ENCODE measurements at places on chromosomes 1 and 21.

DNA sequence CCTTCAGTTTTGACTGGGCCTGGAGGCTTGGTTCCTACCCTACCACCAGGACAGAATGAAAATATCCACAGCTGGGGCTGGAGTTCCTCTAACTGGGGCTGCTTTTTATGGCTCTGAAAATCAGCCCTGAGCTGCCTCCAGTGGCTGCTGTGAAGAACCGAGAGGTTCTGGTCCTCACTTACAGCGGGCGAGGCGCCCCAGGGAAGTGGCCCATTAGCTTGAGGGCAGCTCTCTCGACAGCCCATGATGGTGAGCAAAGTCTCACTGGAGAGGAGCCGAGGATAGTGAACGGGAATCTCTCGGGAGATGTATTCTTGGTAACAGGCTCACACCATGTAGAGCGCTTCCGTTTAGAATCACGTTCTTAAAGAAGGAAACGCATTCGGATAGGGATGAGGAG, 459.7 kb downstream of the KIF26B start:
- DNase-seq = no peak

- no peak for DNase-seq
Observed at GRCh38 chr1:245942856-245943255, 564.2 kb downstream of the SMYD3 start.

GRCh38 chr1:186999506-186999905, 170.8 kb downstream of the PLA2G4A start:
- no peak for DNase-seq

- DNase-seq = no peak
Observed at GRCh38 chr1:92987462-92987861, 26.2 kb upstream of the DIPK1A start.

DNA sequence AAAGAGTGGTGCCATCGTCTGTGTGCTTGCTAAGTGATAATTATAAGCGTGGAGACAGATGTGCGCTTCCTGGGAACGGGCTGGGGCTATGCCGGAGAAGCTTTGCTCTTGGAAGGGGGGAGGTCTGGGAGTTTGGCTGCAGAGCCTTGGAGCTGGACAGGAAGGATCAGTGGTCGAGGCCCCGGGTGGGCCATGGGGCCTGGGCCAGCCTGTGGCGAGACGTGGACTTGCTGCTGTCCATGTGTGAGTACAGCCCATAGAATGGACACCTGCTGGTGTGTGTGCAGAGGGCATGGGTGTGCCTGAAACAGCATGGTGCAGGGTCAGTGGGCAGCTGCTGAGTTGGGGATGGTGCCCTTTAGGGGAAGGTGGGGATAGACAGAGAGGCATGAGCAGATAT, 121.3 kb downstream of the PCBP3 start:
- DNase-seq = no peak

DNA sequence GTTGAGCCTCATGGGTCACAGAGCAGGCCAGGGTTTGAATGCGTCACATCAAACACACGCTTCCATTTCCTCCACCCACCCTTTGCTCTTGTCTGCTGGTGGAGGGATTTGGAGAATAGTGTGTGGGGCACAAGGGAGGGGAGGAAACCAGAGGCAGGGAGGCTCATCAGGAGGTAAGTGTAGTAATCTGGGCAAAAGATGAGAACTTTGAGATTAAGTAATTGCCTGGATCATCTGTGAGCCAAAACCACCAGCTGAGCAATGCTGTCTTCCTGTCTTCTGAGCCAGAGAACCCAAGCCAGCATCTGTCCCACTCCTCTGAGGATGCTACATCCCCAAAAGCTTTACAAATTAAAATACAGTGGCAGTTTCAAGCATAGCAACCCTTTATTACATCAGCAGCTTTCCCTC, 45.2 kb downstream of the C8B start:
- DNase-seq = no peak

GRCh38 chr1:40162753-40163441, 1.7 kb downstream of the RLF start:
- no peak for DNase-seq

- DNase-seq = no peak
Observed at GRCh38 chr1:95012389-95012788, 60.4 kb downstream of the ALG14 start.

DNA sequence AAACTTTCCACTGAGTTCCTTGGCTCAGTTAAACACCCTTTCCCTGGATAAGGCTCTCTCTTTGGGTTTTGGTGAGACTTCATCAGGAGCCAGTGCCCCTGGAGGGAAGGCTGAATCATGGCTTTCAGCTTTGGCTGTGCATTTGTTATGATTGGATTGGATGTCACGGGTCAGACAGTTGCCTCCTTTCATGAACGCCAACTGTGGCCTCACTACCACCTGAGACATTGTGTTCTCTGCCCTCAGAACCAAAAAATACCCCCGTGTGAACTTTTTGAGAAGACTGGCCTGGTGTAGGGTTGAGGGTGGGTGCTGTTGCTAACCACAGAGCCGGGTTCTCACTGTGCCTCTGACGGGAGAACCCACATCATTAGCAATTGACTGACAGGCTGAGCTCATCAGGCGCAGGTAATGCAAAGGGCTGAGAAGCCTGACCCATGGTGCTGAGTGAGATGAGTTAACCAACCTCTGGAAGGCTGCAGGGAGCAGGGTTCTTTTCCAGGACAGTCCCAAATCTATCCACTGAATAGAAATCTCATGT, 65.6 kb downstream of the HHAT start:
- DNase-seq = peak; percentile 14

- no peak for DNase-seq
Observed at GRCh38 chr1:209597499-209597898, 14.0 kb downstream of the CAMK1G start.

- peak; percentile 43 for DNase-seq
Observed at GRCh38 chr1:210143465-210144062, 89.0 kb upstream of the SERTAD4 start.

GRCh38 chr1:233497679-233498078, 116.2 kb upstream of the KCNK1 start:
- no peak for DNase-seq

DNA sequence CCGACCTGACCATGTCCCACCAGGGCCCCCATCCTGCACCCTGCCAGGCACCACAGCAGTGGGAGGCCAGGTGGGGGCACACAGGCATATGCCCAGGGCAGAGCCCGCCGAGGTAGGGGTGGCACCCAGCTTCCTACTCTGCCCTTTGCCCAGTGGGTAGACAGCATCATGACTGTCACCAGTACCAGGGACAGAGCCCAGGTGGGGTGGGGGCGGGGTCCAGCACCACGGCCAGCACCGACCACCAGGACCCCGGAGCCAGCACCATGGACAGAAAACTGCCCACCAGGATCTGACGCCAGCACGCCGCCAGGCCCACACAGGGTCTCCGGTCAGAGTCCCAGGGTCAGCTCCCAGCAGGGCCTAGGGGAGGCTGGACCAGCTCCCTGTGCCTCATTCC, 3.8 kb downstream of the TAS1R3 start:
- no peak for DNase-seq

GRCh38 chr1:17831597-17831996, 76.5 kb downstream of the ACTL8 start:
- no peak for DNase-seq

- DNase-seq = no peak
Observed at GRCh38 chr1:234645964-234646363, 36.0 kb upstream of the IRF2BP2 start.

GRCh38 chr1:39184354-39184818, 20.1 kb upstream of the MACF1 start:
- no peak for DNase-seq

DNA sequence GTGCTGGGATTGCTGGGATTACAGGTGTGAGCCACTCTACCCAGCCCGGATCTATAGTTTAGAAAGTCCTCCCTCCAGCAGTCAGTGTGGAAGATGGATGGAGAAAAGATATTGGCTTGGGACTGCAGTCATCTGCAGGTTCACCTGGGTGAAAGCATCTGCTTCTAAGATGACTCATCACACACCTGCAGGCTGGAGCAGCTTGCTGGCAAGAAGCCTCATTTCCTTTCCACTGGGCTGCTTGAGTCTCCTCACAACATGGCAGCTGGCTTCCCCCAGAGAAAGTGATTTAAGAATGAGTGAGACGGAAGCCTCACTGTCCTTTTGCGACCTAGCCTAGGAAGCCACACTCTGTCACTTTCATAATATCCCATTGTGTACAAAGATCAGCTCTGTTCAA, 50.0 kb downstream of the FOXO6 start:
- no peak for DNase-seq

DNA sequence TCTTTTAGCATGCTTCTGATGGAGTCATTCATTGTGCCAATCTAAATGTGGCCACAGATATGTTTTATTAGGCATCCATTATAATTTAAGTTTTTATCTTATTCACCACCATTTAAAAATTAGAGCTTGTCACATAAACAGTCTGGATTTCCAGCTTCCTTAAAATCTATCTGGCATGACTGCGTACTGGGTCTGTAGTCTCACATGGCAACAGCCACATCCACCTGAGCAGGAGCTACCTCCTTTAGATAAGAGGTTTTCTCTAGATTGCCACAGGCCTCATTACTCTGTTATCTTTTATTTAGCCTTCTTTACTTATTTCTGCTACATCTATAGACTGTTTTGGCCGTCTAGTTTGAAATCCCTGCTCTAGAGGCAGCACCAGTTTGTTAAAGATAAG, 29.1 kb downstream of the B3GALT2 start:
- no peak for DNase-seq

DNA sequence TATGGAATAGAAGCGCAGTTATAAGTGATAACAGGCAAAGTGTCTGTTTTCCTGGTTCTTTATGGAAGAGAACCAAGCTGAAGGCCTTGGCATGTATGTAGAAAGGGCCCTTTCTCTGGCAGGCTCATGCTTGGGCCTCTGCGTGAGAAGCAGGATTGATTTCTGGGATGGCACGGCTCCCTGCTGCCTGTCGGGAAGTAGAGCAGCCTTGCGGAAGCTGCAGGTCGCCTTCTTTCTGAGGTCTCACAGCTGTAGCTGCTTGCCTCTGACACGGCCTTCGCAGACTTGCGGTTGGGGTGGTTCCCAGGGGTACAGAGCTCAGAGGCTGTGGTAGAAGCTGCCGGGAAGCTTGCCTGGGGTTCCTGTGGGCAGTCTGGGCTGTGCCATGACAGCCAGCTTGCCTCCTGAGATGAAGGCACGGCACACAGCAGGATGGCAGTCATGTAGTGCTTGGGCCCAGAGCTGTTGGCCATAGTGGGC, 39.4 kb downstream of the TRAPPC10 start:
- no peak for DNase-seq

DNA sequence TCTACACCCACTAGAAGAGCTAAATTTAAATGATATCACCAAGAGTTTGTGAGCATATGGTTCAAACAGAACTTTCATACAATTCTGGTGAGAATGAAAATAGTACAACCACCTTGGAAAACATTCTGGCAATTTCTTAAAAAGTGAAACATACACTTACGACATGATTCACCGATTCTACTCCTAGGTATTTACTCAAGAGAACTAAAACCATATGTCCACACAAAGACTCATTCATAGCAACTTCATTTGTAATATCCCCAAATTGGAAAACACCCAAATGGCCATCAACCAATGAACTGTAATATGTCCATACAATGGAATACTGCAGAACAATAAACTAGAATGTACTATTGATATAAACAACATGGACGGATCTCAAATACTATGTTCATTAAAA, 51.2 kb upstream of the ADAM30 start:
- no peak for DNase-seq

DNA sequence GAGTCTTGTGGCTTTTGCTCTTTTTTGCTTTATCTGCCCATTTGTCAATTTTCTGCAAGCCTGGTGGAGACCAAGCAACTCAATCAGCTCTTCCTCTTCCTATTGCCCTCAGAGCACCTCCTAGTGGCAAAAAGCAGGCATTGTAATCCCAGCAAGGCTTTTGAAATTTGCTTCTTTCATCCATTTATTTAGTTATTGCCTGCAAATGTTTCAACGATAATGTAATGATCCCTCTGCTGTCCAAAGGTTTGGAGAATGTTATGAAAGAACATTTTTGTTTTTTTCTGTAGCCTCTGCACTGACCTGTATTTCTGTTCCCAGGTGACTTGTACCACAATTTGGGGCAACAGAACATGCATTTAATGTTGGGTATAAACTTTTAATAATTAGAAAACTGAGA, 127.8 kb downstream of the GABPA start:
- no peak for DNase-seq

DNA sequence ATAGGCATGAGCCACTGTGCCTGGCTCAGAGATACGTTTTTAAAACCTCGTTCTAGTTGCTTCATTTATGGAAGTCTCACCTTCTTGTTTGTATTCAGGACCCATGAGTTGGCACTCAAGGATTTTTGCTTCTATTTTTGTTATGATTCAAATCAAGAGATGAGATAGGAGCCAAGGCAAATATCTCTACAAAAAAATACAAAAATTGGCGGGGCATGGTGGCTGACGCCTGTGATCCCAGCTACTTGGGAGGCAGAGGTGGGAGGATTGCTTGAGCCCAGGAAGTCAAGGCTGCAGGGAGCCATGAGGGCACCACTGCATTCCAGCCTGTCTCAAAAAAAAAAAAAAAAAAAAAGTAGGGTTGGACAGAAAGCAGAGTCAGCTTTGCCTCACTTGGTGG, 36.8 kb upstream of the ERRFI1 start:
- no peak for DNase-seq

DNA sequence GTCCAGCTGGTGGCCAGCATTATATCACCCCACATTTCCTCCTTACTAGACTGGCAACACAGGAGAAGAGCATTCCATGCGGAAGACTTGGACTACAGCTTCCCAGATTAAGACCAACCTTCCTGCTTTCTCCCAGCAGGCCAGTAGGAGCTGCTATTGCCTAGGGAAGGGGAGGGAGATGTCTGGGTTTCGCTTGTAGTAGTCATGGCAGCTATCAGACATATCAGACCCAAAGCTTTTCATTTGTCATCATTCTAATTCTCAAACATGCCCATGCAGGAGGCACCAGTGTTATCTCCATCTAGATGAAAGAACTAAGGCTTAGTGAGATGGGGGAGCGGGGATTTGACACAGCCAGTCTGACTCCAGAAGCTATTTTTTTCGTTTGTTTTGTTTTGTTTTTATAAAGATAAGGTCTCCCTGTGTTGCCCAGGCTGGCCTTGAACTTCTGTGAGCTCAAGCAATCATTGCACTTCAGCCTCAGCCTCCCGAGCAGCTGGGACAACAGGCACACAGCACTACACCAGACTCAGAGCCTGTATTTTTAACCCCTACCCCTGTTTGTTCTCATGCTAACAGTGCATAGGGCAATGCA, 4.5 kb downstream of the PLA2G2A start:
- DNase-seq = peak; percentile 23

DNA sequence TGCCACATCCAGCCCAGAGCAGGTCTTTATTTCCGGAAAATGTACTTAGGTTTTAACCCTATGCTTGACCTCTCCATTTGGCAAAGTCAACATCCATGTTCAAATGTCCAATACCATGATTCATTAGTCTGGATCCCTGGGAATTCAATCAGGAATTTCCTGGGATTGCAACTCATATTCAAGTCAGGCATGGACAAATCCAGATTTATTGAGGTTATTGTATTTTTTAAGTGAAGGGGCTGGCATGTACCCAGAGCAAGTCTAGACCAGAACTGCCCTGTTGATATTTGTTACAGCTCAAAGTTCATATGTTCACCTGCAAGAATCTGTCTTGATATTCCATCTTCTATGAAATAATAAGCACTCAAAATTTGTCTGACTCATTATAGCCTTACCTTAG, 521.1 kb downstream of the ADGRL2 start:
- DNase-seq = no peak

All from RCC 7860 (cell line).